Fibroblast of lung (primary cell): ENCODE measurements at places on chromosomes 16 and 17. TPM values are rescaled to one million over a fixed set of nuclear protein-coding genes. Genes with fewer than 3 reads are reported as not detected.
A peak's percentile ranks its signal among the peaks of the same experiment; 100 is the strongest.

DNA sequence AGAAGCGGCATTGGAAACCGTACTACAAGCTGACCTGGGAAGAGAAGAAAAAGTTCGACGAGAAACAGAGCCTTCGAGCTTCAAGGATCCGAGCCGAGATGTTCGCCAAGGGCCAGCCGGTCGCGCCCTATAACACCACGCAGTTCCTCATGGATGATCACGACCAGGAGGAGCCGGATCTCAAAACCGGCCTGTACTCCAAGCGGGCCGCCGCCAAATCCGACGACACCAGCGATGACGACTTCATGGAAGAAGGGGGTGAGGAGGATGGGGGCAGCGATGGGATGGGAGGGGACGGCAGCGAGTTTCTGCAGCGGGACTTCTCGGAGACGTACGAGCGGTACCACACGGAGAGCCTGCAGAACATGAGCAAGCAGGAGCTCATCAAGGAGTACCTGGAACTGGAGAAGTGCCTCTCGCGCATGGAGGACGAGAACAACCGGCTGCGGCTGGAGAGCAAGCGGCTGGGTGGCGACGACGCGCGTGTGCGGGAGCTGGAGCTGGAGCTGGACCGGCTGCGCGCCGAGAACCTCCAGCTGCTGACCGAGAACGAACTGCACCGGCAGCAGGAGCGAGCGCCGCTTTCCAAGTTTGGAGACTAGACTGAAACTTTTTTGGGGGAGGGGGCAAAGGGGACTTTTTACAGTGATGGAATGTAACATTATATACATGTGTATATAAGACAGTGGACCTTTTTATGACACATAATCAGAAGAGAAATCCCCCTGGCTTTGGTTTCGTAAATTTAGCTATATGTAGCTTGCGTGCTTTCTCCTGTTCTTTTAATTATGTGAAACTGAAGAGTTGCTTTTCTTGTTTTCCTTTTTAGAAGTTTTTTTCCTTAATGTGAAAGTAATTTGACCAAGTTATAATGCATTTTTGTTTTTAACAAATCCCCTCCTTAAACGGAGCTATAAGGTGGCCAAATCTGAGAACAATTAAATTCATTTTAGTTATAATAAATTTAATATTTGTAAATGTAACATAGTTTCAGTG lies 1.7 kb downstream of the HEXIM1 start:
- DNase-seq, result peak; percentile 62

DNA sequence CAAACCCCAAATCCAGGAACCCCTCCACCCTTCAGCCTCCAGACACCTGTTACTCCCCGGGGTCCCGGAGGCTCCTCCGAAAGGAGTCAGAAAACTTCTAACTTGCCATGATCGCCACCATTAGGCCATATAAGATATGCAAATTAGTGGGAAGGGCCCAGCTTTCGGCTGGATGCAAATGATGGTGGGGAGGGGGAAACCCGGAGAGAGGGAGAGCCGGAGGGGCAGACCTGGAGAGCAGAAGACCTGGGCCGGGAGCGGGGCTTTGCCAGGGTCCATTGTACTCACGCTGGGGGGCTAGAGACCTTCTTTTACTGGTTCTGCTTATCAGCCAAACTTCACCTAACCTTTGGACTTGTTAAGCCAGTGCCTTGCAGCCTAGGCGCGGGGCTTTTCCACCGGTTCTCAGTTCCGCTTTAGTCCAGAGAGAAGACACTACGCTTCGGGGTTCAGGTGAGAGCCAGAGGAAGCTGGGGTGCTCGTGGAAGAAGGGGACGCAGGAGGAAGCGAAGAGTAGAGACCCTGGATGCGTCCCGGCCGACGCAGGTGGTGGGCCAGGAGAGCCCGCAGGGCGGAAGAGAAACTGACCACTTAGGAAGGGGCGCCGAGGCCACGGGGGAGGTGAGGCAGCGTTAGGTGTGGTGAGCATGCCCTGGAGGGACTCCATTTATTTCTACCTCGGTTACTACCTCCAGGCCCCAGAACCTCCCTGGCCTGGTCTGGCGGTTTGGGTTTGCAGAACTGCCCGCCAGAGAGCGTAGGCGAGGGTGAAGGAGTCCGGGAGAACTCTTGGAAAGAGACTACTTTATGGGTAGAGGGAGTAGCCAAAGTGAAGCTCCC lies at the start of gene HNF1B:
HNF1B (minus strand) TSS at position 99 of the 840 bp plus-strand sequence. CDS start 175 bp downstream, outside the sequence.
- DNase-seq, result no peak

- peak; percentile 25 for DNase-seq
Observed at GRCh38 chr16:84759061-84759460, 59.3 kb downstream of the USP10 start.

DNA sequence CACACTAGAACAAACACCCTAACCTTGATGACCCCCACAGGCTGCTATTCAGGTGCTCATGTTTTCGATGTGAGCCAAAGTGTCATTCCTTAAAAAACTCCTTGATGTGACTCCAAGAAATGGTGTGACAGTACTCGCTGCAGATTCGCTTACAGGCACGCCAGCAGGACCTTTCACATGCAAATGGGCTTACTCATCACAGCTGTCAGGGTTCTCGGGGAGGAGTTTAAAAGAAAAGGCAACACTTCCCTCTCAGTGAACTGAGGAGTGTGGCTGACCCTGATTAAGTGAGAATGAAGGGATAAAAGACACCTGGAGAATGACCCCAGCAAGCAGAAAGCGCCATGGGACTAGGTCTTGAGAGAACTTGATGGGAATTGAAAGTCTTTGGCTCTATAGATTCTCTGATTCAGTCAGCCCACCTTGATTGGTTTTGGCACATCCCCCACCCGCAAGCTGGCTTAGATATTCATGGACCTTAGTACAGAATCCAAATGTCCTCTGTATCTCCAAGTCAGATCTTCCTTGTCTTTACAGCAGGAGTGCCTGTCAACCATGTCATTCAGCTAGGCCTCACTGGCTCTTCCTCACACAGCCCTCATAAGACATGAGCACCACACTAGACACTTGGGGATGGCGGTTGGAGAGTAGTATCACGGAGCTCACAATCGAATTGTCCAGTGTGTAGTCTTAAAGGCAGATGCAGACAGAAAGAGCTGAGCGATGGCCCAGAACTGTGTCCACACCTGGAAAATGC lies 82.6 kb downstream of the HIC1 start:
- peak; percentile 92 for DNase-seq

DNA sequence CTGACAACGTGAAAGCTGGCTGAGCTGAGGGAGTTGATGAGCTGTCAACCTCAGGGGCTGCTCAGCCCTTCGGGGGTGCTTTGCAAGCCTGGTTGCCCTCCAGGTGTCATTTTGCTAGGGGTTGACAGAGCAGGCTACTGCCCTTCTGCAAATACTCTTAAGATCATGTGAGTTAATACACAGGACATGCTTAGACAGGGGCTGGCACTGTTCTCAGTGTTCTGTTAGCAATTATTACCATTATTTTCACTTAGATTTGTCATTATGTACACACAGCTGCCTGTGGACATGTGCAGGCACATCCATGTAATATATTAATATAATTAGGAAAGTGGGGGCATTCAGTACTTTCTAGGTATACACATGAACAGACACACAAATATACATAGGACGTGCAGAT lies 554.3 kb upstream of the HSBP1 start:
- no peak for DNase-seq

GRCh38 chr16:3046641-3047386 lies 453 bp downstream of the MMP25 start:
- no peak for DNase-seq

DNA sequence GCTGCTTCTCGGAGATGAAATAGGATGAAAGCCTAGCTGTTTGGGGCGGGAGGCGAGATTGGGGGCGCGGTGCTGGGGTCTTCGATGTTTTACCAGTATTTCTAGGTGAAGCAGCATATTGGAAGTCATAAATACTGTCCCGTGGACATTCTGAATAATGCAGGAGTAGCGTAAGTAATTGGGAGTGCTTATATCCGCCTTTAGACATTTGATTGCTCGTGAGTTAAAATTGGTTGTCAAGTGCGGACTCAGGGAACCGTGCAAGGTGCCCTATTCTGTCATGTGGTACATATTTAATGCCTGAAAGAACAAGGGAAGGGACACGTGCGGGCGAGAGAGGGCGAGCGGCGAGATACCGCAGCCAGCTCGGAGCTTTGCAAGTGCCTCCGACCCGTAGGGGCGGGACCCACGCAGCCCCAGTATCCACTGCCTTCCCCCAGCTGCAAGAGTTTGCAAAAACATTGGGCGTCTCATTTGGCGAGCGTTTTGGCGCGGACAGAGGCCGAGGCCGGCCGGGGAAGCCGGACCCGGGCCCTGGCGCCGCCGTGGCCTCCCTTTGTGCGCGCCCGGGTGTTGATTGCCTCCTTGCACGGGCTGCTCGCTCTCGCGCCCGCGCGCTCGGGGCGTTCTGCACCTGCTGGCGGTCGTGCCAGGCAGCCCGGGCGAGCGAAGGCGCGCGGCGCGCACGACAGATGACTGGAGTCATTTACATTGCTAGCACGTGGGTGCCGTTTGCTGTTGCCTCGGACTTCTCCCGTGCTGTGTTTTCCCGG lies 849.8 kb upstream of the RBFOX1 start:
- DNase-seq, result no peak

DNA sequence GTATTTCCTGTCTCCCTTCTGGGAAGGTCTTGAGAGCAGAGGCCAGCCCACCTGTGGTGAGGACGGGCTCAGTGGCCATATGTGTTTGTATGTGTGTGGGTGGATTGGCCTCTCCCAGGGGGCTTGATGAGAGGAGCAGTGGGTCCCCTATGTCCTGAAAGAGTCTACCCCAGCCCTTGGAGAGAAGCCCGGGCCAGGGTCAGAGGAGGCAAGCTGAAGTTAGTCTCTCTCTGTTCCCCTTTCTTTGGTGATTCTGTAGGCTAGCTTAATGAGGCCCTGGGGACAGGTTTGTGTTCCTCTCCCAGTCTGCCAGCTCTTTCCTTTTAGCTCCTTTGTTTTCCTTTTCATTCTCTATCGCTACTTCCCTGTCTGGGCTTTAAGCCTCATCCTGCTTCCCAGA lies 23.8 kb upstream of the NFATC3 start:
- DNase-seq, result no peak

The OTOA gene
- 0.17 TPM in 1 of 2 replicates, not detected in the other for total RNA-seq

The CDH8 gene
- total RNA-seq, result under 0.01 TPM in 1 of 2 replicates, not detected in the other

The SLC22A31 gene
- 0.17 and 0.26 TPM in 2 replicates for total RNA-seq
